Activated CD4-positive, alpha-beta T cell treated with anti-CD3 and anti-CD28 coated beads, Interleukin-2, amount 10 ng/mL, durations not matched to agents 24 days and 14 days (primary cell): ENCODE measurements at places on chromosomes 6 and 20. TPM values are rescaled to one million over a fixed set of nuclear protein-coding genes. Genes with fewer than 3 reads are reported as not detected.

GRCh38 chr6:39998126-39998525 is 63.9 kb upstream of the MOCS1 start:
- no peaks in the 10 kb centered on the region for H3K36me3 ChIP-seq
- no peak overlapping the region for H3K27ac ChIP-seq
- no peak overlapping the region for H3K4me3 ChIP-seq
- no peak for DNase-seq

DNA sequence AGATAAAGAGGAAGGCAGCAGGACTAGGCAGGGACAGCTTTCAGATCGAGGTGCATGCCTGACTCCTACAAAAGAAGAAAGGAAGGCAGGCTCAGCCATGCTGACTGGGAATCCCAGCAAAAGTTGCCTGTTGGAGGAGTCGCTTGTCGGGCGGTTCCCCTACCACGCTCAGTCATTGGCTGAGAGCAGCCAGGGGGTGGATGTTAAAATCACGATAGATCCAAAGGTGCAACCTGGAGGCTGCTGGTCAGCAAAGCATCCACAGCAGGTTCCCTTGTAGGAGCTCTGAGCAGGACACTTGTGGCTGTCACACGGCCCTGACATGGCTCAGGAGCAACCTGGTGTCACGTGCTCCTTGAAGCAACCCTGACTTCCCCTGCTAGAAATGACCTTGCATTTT is 74.6 kb downstream of the ISM1 start:
- H3K27ac ChIP-seq = no peak overlapping the region
- no peaks in the 10 kb centered on the region for H3K4me1 ChIP-seq
- no peak overlapping the region for H3K4me3 ChIP-seq
- peaks cover 2% of the 10 kb centered on the region for H3K27me3 ChIP-seq
- DNase-seq = no peak

- no peaks in the 10 kb centered on the region for H3K27me3 ChIP-seq
- peaks cover 3% of the 10 kb centered on the region for H3K36me3 ChIP-seq
- no peak for DNase-seq
- H3K27ac ChIP-seq = no peak overlapping the region
- H3K4me3 ChIP-seq = no peak overlapping the region
- peaks cover 13% of the 10 kb centered on the region for H3K4me1 ChIP-seq
These were observed 200.2 kb upstream of the SUPT3H start for GRCh38 chr6:45577836-45578504.

DNA sequence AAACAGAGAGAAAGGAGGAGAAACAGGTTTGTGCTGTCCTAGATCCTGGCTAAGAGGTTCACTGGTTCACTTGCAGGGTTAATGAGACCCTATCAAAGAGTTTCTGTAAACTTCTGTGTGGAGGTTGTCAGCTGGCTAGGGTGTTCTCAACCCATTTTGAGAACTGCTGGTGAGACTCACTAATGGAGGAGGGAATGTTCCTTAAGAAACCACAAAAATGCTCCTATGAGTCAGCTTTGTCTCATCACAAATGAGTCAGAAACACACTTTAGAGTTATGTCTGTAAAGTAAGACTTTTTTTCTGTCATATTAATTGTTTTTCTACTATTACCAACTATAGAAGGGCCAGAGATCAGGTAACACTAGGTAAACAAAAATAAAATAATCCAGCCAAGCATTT is 884.4 kb downstream of the PHF3 start:
- H3K27ac ChIP-seq = no peak overlapping the region
- no peak for DNase-seq
- H3K27me3 ChIP-seq = no peaks in the 10 kb centered on the region
- H3K36me3 ChIP-seq = no peaks in the 10 kb centered on the region
- H3K4me1 ChIP-seq = no peaks in the 10 kb centered on the region
- H3K4me3 ChIP-seq = no peak overlapping the region

DNA sequence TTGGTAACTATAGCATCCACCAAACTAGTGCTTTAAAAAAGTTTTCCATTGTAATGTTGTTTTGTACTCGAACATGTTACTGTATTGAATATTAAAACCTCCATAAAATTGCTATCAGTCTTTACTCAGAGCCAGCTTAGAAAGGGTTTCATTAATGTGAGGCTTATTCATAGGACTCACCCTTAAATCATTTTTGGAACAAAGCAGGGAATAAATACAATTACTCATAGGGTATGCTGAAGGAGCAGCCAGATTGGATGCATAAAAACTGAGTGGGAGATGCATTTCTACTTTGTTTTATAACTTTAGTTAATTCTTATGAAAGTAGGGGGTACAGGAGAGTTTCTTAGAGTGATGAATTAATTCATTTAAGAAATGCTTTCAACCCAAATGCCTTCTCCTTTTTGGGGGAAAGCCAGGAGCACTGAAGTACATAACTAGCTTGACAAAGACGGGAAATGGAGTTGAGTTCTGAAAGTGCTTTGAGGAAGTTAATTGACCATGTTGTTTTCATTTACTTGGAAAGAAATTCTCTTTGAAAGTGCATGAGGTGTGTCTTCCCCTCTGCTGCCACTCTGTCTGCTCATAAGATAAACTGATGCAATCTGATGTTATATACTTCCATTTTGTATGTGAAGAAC is 90.3 kb downstream of the RNF144B start:
- no peak overlapping the region for H3K27ac ChIP-seq
- H3K4me1 ChIP-seq = peaks cover 3% of the 10 kb centered on the region
- peaks cover 13% of the 10 kb centered on the region for H3K27me3 ChIP-seq
- no peak for DNase-seq

- H3K27ac ChIP-seq = no peak overlapping the region
- H3K27me3 ChIP-seq = peaks cover 34% of the 10 kb centered on the region
- H3K36me3 ChIP-seq = no peaks in the 10 kb centered on the region
- peak; percentile 61 for DNase-seq
- peaks cover 16% of the 10 kb centered on the region for H3K4me1 ChIP-seq
These were observed 187.1 kb downstream of the ID4 start for GRCh38 chr6:20024316-20024673.

GTF3C6 gene
- 145 and 146 TPM in 2 replicates for total RNA-seq

COL20A1 gene
- total RNA-seq = not detected in 2 replicates

GRCh38 chr6:151747896-151748295 is 59.6 kb upstream of the ESR1 start:
- peaks cover 13% of the 10 kb centered on the region for H3K27me3 ChIP-seq
- peaks cover 1% of the 10 kb centered on the region for H3K36me3 ChIP-seq
- H3K27ac ChIP-seq = no peak overlapping the region
- no peak for DNase-seq
- no peak overlapping the region for H3K4me3 ChIP-seq
- peaks cover 7% of the 10 kb centered on the region for H3K4me1 ChIP-seq

DNA sequence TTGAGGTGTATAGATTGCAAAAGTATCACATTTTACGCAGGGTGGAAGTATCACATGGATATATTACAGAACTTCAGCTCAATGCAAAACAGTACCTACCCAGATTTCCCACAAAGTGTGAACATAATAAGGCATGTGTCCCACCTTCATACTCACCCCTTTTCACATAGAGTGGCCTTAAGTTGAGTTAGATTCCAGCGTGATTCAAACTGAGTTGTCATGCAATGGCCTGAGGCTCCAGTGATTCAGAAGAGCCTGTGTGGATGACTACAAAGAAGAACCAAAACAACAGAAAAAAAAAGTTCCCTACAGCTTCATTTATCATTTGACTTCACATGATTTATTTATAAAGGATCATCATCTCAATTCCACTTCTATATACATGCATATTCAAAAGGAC is 309.7 kb downstream of the SLC35F1 start:
- H3K4me1 ChIP-seq = no peaks in the 10 kb centered on the region
- no peak overlapping the region for H3K4me3 ChIP-seq
- no peak overlapping the region for H3K27ac ChIP-seq

- H3K36me3 ChIP-seq = peaks cover 9% of the 10 kb centered on the region
- H3K4me1 ChIP-seq = peaks cover 42% of the 10 kb centered on the region
- H3K4me3 ChIP-seq = no peak overlapping the region
- no peaks in the 10 kb centered on the region for H3K27me3 ChIP-seq
- DNase-seq = no peak
These were observed 35.1 kb upstream of the FAM83C start for GRCh38 chr20:35327074-35327976.

GRIK2 gene
- total RNA-seq = not detected in 2 replicates

GRCh38 chr6:119142041-119142440 is 63.6 kb upstream of the FAM184A start:
- no peak overlapping the region for H3K4me3 ChIP-seq
- H3K4me1 ChIP-seq = peaks cover 36% of the 10 kb centered on the region
- no peaks in the 10 kb centered on the region for H3K27me3 ChIP-seq
- no peak overlapping the region for H3K27ac ChIP-seq
- no peak for DNase-seq
- no peaks in the 10 kb centered on the region for H3K36me3 ChIP-seq

DNA sequence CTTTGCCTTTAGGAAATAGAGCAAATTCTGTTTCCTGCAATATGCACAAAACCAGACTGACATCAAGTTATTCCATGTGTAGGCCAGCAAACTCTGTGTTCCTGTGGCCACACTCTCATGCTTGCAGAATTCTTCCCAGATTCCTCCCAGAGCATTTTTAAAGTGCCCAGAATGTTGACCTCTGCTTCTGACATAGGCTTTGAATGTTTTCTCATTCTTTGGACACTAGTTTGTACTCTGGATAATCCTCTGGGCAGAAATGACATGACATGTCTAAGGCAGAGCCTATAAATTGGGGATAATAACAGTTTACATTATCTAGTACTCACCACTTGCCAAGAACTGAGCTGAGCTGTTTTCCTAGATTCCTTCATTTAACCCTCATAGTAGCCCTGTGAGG is 9.2 kb upstream of the EFHC1 start:
- DNase-seq = no peak
- no peaks in the 10 kb centered on the region for H3K36me3 ChIP-seq
- H3K27ac ChIP-seq = no peak overlapping the region
- H3K4me1 ChIP-seq = peaks cover 9% of the 10 kb centered on the region
- no peak overlapping the region for H3K4me3 ChIP-seq
- H3K27me3 ChIP-seq = peaks cover 10% of the 10 kb centered on the region
